ENCODE measurements at places on chromosomes 11 and 22.

- DNase-seq: no peak
These were observed 9.3 kb downstream of the MPPED1 start for GRCh38 chr22:43421046-43421665.

- DNase-seq: peak; percentile 8
These were observed 15.3 kb upstream of the SYTL2 start for GRCh38 chr11:85826116-85826855.

DNA sequence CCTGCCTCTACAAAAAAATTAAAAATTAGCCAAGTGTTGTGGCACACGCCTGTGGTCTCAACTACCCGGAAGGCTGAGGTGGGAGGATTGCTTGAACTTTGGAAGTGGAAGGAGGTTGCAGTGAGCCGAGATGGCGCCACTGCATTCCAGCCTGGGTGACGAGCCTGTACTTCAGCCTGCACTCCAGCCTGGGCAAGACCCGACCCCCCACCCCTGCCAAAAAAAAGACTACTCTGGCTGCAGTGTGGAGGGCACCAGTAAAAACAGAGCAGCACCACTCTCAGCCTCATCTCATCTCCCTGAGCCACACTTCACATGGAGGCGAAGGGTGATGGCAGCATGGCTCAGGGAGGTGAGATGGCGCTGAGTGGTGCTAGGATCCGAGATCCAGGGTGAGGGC, 50.3 kb upstream of the THY1 start:
- DNase-seq: no peak

- DNase-seq: no peak
These were observed 147.5 kb downstream of the DSCAML1 start for GRCh38 chr11:117649296-117650055.

DNA sequence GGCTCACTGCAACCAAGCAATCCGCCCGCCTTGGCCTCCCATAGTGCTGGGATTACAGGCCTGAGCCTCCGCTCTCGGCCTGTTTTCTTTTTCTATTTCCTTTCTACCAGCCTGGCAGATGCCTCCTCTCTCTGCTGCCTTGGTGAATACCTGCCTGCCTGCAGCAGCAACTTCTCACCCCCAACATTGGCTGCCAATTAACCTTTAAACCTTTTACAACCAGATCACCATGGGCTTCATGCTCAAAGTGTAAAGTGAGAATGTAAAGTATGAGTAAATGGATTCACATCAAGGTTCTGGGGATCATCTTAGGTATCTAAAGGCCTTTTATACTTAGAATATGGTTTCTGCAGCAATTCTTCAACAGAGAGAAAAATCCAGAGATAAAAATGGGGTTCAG, 13.0 kb upstream of the FCHSD2 start:
- no peak for DNase-seq

DNA sequence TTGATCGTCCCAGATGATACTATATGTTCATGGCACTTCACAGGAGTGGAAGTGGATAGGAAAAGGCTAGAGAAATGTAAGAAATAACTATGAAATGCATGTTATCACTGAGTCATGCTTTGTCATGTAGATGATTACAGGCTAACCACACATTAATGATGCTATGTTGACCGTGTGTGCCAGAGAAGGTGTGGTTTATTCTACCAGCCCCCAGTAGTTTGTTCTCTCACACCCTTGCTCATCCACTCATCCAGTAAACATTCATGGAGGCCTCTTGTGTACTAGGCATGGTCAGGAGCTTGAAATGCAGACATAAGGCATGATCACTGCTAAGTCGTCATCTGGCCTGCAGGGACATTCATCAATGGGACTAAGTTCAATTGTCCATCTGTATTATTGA, 153.0 kb upstream of the PITPNB start:
- no peak for DNase-seq

GRCh38 chr11:9662273-9662672, 1.6 kb upstream of the SWAP70 start:
- DNase-seq: no peak

All from Jurkat, Clone E6-1 (cell line).